Activated naive CD4-positive, alpha-beta T cell treated with anti-CD3 and anti-CD28 coated beads for 36 hours (primary cell): ENCODE measurements at places on chromosomes 2 and 18. TPM values are rescaled to one million over a fixed set of nuclear protein-coding genes. Genes with fewer than 3 reads are reported as not detected.

Gene MOGAT1
- total RNA-seq: not detected

- H3K4me1 ChIP-seq: peaks cover 2% of the 10 kb centered on the region
- DNase-seq: no peak
- H3K27ac ChIP-seq: no peak overlapping the region
- no peak overlapping the region for H3K4me3 ChIP-seq
- H3K27me3 ChIP-seq: peaks cover 24% of the 10 kb centered on the region
- H3K36me3 ChIP-seq: no peaks in the 10 kb centered on the region
Observed at GRCh38 chr18:37391156-37391555, 174.4 kb downstream of the CELF4 start.

- H3K4me3 ChIP-seq: peak within 1 kb of the TSS; percentile 27
- H3K4me1 ChIP-seq: peaks cover 4% of the 10 kb centered on the region
- no peak within 1 kb of the TSS for H3K27ac ChIP-seq
- DNase-seq: no peak
- H3K36me3 ChIP-seq: peaks cover 2% of the 10 kb centered on the region
Observed at GRCh38 chr2:163735685-163736432, at the start of gene FIGN. FIGN (minus strand) TSS chr2:163736008; CDS start chr2:163734927, 1,081 bp downstream.

- H3K4me3 ChIP-seq: no peak overlapping the region
- H3K4me1 ChIP-seq: no peaks in the 10 kb centered on the region
- no peak for DNase-seq
- H3K27me3 ChIP-seq: peaks cover 5% of the 10 kb centered on the region
- H3K36me3 ChIP-seq: no peaks in the 10 kb centered on the region
Observed at GRCh38 chr2:156182132-156182531, 150.4 kb downstream of the NR4A2 start.

GRCh38 chr2:95240556-95240955, 33.2 kb downstream of the ZNF892 start:
- peaks cover 7% of the 10 kb centered on the region for H3K36me3 ChIP-seq
- no peak for DNase-seq
- H3K4me3 ChIP-seq: no peak overlapping the region
